Activated T-helper 2 cell treated with anti-CD3 and anti-CD28 coated beads, Interferon-gamma antibody, Interleukin-2, Interleukin-4, amounts not matched to agents 10 μg/mL and 5 μg/mL and 100 μg/mL, durations not matched to agents 14 hours and 24 hours and 36 hours (primary cell): ENCODE measurements at places on chromosomes 4 and X. TPM values are rescaled to one million over a fixed set of nuclear protein-coding genes. Genes with fewer than 3 reads are reported as not detected.

The CXorf58 gene
- 0.21 TPM in 1 of 2 replicates, not detected in the other for total RNA-seq

The CT45A7 gene
- total RNA-seq, result not detected in 2 replicates

The SLITRK4 gene
- not detected in 2 replicates for total RNA-seq

- no peaks in the 10 kb centered on the region for H3K27me3 ChIP-seq
- H3K4me1 ChIP-seq, result no peaks in the 10 kb centered on the region
- no peak overlapping the region for H3K27ac ChIP-seq
- no peaks in the 10 kb centered on the region for H3K36me3 ChIP-seq
- DNase-seq, result no peak
Observed at GRCh38 chr4:107050525-107051135, 14.5 kb upstream of the DKK2 start.

GRCh38 chrX:15567886-15568616, 32.7 kb downstream of the ACE2 start:
- H3K27ac ChIP-seq, result no peak overlapping the region
- H3K4me1 ChIP-seq, result no peaks in the 10 kb centered on the region
- no peak for DNase-seq
- no peak overlapping the region for H3K4me3 ChIP-seq

GRCh38 chr4:88244816-88245579, 39.4 kb downstream of the PPM1K start:
- DNase-seq, result no peak
- H3K36me3 ChIP-seq, result no peaks in the 10 kb centered on the region
- peak overlapping the region; percentile 37 for H3K4me3 ChIP-seq
- H3K4me1 ChIP-seq, result peaks cover 8% of the 10 kb centered on the region

- no peak for DNase-seq
- H3K27me3 ChIP-seq, result peaks cover 62% of the 10 kb centered on the region
- no peaks in the 10 kb centered on the region for H3K36me3 ChIP-seq
- H3K27ac ChIP-seq, result no peak overlapping the region
Observed at GRCh38 chrX:135024526-135024925, 2.2 kb upstream of the RTL8B start.

DNA sequence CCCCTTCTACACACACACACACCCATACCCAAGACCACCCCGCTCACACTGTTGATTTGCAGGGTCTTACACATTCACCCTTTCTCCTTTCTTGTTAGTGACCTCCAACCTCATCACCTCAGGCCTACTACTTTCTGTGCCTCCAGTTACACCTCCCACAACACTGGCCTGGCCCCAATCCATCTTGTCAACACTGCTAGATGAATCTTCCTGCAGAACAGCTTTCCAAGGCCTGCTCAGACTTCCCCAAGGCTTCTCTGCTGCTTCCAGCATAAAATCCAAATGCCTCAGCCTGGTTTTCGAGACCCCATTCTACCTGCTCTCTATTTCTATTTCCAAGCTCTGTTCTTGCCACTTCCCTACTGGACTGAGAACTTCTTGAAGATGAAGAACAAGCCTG, 79.9 kb downstream of the NHSL2 start:
- no peaks in the 10 kb centered on the region for H3K4me1 ChIP-seq
- DNase-seq, result no peak
- no peak overlapping the region for H3K4me3 ChIP-seq
- H3K36me3 ChIP-seq, result no peaks in the 10 kb centered on the region
- peaks cover 6% of the 10 kb centered on the region for H3K27me3 ChIP-seq
- no peak overlapping the region for H3K27ac ChIP-seq

GRCh38 chr4:110618581-110619462, 4.1 kb downstream of the PITX2 start:
- H3K27me3 ChIP-seq, result peaks cover 95% of the 10 kb centered on the region
- H3K36me3 ChIP-seq, result peaks cover 3% of the 10 kb centered on the region
- H3K27ac ChIP-seq, result no peak overlapping the region
- H3K4me3 ChIP-seq, result no peak overlapping the region
- peaks cover 8% of the 10 kb centered on the region for H3K4me1 ChIP-seq

GRCh38 chrX:38675856-38676255, 114.5 kb downstream of the TSPAN7 start:
- no peak for DNase-seq
- no peak overlapping the region for H3K4me3 ChIP-seq
- no peaks in the 10 kb centered on the region for H3K27me3 ChIP-seq
- no peaks in the 10 kb centered on the region for H3K36me3 ChIP-seq
- no peak overlapping the region for H3K27ac ChIP-seq

DNA sequence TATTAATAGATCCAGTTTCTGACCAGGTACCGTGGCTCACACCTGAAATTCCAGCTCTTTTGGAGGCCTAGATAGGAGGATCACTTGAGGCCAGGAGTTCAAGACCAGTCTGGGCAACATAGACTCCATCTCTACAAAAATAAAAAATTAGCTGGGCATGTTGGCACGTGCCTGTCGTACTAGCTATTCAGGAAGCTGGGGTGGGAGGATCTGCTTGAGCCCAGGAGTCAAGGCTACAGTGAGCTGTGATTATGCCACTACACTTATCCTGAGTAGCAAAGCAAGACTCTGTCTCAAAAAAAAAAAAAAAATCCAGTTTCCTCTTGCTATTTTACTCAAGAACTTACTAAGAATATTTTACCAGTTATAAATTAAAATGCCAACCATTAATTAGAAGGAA, 91.7 kb downstream of the SLC10A6 start:
- no peak overlapping the region for H3K27ac ChIP-seq
- H3K27me3 ChIP-seq, result peaks cover 3% of the 10 kb centered on the region
- DNase-seq, result no peak
- no peak overlapping the region for H3K4me3 ChIP-seq
- H3K4me1 ChIP-seq, result no peaks in the 10 kb centered on the region

- DNase-seq, result peak; percentile 86
- peaks cover 31% of the 10 kb centered on the region for H3K4me1 ChIP-seq
- peak within 1 kb of the TSS; percentile 98 for H3K4me3 ChIP-seq
- peaks cover 9% of the 10 kb centered on the region for H3K36me3 ChIP-seq
Observed at GRCh38 chrX:130165703-130166502, at the start of gene AIFM1. Gene AIFM1, minus strand, starts transcription at chrX:130165841. Its CDS starts 185 bp downstream, at chrX:130165656.

GRCh38 chr4:83617371-83618035, 81.6 kb downstream of the GPAT3 start:
- no peak for DNase-seq
- H3K4me3 ChIP-seq, result no peak overlapping the region
- peaks cover 5% of the 10 kb centered on the region for H3K4me1 ChIP-seq
- H3K27ac ChIP-seq, result no peak overlapping the region
- H3K27me3 ChIP-seq, result peaks cover 13% of the 10 kb centered on the region

- peaks cover 29% of the 10 kb centered on the region for H3K4me1 ChIP-seq
- no peak overlapping the region for H3K27ac ChIP-seq
- no peaks in the 10 kb centered on the region for H3K27me3 ChIP-seq
Observed at GRCh38 chrX:15739886-15740285, 1.8 kb downstream of the CA5B start.

- no peak overlapping the region for H3K4me3 ChIP-seq
- H3K27me3 ChIP-seq, result no peaks in the 10 kb centered on the region
- no peak for DNase-seq
Observed at GRCh38 chrX:46791927-46792809, 33.2 kb upstream of the SLC9A7 start.

- no peak overlapping the region for H3K4me3 ChIP-seq
- peaks cover 9% of the 10 kb centered on the region for H3K27me3 ChIP-seq
- H3K36me3 ChIP-seq, result no peaks in the 10 kb centered on the region
- H3K4me1 ChIP-seq, result peaks cover 5% of the 10 kb centered on the region
Observed at GRCh38 chrX:43961699-43962098, 11.5 kb downstream of the NDP start.

GRCh38 chr4:2615821-2616220, 79.4 kb downstream of the FAM193A start:
- peaks cover 6% of the 10 kb centered on the region for H3K4me1 ChIP-seq
- H3K27me3 ChIP-seq, result no peaks in the 10 kb centered on the region
- H3K27ac ChIP-seq, result no peak overlapping the region
- H3K36me3 ChIP-seq, result no peaks in the 10 kb centered on the region
- DNase-seq, result no peak
- no peak overlapping the region for H3K4me3 ChIP-seq
